ENCODE measurements at places on chromosomes 6 and 20.

- DNase-seq: no peak
These were observed 32.6 kb upstream of the BTN3A2 start for GRCh38 chr6:26332408-26332807.

- DNase-seq: no peak
These were observed 236.1 kb downstream of the KCNQ5 start for GRCh38 chr6:72857791-72858585.

DNA sequence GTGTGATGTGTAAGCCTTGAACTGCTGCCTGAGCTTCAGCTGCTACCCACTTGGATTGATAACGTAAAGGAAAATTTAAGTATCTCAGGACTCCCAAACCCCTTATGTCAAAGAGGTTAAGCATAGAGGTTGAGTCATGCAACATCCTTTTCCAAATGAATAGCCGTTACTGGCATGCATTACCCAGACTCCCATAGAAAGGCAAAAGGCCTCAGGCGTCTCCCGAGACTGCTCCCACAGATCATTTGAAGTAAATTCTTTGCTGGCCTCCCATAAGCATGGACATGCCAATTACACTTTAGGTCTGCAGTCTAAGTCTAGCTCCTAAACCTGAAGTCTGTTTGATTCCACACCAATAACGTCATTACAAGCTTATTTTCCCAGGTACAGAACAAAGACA is 14.7 kb downstream of the IPCEF1 start:
- no peak for DNase-seq

DNA sequence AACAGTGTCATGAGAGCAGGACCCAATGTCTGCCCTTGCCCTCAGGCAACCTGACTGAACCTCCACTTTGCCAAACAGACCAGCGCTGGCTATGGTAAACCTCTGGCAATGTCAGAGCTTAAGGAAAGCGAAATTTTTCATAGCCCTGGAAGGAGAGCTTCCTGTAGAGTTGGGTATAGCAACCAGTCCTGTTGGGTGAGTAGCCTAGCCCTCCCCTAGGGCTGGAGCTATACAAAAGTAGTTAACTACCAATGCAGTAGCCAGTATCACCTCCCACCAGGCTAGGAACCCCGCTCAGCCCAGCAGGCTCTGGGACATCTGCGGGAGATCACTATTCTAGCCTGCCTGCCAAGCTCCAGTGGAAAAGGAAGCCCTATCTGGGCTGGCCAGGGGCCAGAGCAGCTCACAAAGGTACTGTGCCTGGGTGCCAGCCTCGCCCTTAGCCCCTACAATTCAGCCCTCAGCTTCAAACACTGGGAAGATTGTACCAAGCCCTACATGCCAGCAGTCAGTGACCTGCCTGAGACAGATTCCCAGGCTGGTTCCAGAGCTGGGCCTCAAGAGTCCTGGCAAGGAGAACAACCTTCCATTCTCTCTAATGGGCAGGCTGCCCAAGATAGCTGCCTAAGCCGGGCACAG is 7.9 kb downstream of the WFDC3 start:
- no peak for DNase-seq

- DNase-seq: no peak
These were observed 18.0 kb downstream of the DYNLT1 start for GRCh38 chr6:158626360-158627167.

DNA sequence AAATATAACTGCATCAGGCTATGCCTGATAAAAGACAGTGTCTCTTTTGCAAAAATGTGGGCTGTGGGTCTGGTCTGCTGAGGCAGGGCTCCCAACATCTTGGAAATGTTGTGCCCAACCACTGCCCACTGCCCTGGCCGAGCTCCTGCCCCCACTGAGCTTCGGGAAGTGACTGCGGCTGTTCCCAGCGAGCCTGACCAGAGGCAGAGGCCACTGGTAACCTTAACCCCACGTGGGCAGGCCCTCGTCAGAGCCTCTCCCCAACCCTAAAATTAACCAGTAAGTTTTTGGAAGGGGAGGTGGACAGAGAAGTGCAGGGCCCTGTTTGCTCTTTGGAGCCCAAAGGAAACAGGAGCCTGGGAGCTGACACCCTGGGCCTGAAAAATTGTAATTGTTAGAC is 225.9 kb downstream of the MAFB start:
- DNase-seq: no peak

GRCh38 chr20:6395695-6396094 is 272.9 kb upstream of the FERMT1 start:
- no peak for DNase-seq

GRCh38 chr20:33910056-33910455 is 83.7 kb upstream of the RALY start:
- DNase-seq: no peak

DNA sequence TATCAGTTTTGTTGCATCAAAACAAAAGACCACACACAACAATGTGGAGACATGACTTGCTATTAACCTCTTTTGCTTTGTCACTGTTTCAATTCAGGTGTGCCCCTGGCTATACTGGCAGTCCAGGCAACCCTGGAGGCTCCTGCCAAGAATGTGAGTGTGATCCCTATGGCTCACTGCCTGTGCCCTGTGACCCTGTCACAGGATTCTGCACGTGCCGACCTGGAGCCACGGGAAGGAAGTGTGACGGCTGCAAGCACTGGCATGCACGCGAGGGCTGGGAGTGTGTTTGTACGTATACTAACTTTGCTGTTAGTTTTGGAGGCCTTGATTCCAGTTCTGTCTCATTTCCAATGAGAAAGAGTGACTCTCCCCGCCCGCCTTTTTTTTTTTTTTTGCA is 356.9 kb downstream of the ARHGAP18 start:
- no peak for DNase-seq

- no peak for DNase-seq
These were observed 93.7 kb downstream of the NRSN1 start for GRCh38 chr6:24219670-24220069.

DNA sequence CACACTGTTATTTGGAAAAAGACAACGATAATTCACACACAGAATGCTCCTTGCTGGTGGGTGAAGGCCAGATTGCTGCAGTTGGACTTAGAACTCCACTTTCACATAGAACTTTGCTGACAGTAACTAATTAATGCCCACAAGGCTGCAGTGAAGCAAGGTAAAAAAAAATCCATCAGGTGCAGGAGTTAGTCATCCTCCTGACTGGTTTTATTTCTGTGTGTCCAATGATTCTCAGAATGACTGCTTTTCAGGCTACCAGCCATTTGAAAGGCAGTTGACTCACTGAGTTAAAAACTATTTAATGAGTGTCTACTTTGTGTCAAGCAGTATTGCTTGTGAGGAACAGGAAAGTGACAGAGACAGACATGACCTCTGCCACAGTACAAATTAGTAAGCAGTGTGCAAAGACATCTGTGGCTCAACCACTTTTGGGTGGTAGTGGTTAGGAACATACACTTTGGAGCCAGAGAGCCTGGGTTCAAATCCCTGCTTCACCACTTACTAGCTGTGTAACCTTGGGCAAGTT is 41.9 kb downstream of the ELOVL5 start:
- DNase-seq: peak; percentile 66

DNA sequence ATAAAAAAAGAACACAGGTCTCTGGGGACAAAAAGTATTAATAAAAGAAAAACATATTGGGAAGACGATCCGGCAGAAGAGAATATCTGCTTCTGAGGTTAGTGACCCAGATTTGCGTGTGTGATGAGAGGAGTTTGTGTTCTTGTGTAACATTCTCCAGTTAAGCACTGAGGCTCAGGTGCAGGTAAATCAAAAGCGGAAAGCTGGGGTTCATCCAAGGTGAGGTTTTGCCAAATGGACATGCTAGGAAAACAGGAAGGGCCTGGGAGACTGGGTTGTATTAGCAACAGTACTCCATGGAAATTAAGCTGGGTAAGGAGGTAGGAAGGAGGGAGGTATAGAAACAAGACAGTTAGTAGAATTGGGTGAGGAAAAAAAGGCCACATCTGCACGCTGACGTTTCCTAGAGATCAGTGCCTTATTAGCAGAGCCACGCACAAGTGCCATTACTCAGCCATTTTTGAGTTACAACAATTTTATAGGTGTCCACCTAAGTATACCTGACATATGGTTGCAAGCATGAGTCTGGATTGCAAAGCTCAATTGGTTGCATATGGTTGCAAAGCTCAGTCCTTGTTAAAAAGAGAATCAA is 139.6 kb downstream of the ZMYND8 start:
- DNase-seq: no peak

DNA sequence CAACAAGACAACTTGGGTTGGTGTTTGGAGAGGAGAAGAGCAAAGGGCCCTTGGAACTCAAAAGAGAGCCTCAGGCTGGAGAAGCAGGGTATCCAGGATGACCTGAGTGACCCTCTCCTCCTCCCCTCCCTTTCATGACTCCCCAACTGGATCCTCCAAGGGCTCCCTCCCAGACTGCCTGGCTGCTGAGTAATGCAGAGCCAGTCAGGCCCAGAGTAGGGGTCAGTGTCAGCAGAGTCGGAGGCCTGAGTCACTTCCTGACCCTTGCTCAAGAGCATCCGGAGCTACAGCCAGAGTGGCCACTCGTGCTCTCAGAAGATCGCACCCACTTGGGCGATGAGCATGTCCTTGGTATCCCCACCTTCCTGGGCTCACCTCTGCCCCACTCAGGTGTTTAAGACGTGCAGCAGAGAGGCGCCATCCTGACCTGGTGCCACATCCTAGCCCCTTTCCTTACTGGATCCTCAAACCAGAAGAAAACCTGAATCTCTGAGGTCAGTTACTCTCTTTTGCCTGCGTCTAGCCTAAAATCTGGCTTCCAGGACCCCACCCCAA is 2.8 kb upstream of the MAPK13 start:
- no peak for DNase-seq

DNA sequence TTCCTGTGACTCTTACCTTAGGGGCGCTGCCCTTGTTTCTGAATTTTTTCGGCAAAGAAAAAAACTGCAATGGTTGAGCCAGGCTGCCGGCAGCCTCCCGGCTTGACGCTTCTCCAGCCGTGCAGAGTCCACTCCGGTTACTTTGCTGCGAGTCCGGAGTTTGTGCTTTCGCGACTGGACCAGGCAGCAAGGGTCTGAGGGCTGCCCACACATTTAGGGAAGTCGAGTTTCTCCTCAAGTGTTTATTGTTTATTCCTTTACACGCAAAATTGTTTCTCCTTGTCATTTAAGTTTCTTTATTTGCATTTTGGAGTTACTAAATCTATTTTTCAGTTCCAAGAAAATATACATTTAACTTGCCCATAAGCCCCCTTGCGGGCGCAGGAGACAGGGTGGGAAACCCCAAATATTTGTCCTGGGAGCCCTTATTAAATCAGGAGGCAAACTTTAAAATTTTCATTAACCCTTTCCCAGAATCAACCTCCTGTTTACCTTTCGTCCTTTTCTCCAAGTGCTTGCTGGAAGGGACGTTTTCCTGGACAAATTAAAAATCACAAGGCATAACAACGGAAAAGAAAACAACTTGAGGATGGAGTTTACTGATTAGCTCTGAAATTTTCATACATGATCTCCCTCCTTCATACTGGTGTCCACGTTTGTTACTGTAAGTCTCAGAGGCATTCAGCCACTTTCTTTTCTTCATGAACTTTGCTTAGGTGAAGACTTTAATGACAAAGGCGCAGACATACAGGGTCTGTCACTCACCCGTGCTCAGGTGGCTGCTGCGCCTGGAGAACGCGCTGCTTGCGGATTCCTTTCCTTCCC is 1.7 kb upstream of the PDE10A start:
- no peak for DNase-seq

DNA sequence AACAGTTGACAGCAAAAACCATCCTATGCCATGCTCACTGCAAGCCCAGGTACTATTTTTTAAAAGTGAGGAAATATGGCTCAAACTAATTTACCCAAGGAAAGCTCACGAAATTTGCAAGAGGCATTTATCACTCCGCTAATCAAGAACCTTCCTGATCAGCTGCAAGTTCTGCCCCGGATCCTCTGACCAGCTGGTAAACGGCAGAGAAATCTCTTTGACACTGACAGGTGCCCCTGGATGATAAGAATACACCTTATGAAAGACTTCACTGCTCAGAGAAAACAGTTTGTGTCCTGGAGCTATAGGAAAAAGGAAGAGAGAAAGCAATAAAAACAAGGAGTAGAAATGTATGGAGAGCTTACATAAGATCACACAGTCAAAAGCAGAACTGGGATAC is 6.4 kb downstream of the CNKSR3 start:
- no peak for DNase-seq

- no peak for DNase-seq
These were observed 544 bp upstream of the HLA-C start for GRCh38 chr6:31272436-31272835.

GRCh38 chr6:166306378-166307081 is 1.7 kb downstream of the PRR18 start:
- no peak for DNase-seq

- no peak for DNase-seq
These were observed 16.9 kb upstream of the FOXC1 start for GRCh38 chr6:1592852-1593251.

DNA sequence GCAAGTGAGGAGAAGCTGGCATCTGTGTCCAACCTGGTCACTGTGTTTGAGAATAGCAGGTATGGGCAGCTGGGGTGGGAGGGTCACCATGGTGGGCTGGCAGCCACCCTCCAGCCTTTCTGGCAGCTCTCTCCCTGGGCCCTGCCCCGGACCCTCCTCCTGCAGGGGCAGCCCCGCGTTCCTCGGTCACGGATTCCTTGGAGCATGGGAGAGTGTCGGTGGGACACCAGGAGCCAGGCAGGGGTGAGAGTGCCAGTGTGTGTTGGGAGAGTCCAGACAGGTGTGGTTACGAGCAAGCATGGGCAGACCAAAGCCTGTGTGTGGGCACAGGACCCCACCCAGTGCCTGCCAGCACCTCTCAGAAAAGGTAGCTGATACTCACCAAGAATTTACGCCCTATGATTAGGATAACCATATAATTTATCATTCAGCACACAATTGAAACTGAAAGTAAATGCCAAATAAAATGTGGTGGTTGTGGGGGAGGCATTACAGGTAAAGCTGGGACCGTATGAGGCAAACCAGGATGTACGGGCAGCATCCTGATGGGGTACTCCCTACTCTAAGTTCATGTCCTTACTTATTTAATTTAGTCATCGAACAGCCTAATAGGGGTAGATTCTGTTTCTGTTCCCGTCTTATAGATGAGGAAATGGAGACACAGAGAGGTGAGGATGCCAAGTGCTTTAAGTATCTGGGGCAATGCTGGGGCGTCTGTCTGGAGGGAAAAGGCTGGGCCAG is 542 bp downstream of the FGD2 start:
- DNase-seq: no peak

DNA sequence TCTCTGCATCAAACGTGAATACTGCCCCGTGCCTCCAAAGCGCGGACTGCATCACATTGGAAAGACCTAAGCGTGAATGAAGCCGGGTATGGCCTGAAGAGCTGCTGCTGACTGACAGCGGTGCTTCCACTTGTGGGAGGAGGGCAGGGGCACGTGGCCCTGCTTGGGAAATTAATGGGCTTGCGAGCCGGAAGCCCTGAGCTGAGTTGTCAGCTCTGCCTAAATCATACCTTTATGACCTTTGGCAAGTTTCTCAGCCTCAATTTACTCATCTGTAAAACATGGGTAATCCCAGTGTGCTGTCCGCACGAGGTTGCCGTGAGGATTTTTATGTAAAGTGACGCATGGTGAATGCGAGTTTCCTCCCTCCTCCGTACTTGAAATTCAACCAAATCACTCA is 67.0 kb upstream of the FOXQ1 start:
- no peak for DNase-seq

DNA sequence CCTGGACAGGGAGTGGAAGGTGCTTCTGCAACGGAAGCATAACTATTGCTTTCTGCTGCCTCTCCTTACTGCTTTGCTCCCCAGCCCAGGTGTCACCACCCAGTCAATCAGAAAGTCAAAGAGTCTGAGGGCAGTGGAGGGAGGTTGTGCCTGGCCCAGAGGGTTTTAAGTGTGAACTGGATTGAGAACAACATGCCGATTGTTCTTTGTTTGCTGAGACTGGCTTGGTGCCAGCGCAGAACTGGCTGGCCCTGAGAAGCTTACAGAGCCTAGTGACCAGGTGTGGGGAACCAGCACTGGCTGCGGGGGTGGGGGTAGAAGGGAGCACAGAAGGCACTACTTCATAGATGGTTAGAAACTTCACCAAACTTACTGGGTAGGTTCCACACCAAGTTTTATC is 31.1 kb upstream of the ENPP4 start:
- DNase-seq: no peak

Data from Jurkat, Clone E6-1 (cell line).